Ovary (tissue), 10 donors: ENCODE measurements at places on chromosomes 6 and 20. TPM values are rescaled to one million over a fixed set of nuclear protein-coding genes. Genes with fewer than 3 reads are reported as not detected.

DNA sequence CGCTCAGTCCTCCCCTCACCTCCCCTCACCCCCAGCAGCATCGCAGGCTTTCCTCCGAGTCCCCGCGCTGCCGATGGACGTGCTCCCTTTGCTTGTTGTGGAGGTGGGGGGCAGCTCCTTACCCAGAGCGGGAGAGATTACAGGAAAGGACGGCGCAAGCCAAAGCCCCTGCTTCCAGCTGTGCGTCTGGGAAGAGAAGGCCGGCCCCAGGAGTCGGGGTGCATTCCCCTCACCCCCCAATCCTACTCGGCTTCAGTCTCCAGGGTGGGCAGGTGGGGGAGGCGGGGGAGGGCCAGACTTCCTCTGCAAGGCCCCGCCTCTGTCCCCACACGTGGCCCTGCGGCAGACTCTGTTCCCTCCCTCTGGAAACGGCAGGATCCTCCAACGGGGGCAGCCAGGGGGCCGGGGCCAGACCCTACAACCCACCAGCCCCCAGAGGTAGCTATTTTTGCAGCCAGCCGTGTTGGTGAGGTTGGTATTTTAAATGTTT is 43.6 kb downstream of the NTSR1 start:
- DNase-seq, result no peak

DNA sequence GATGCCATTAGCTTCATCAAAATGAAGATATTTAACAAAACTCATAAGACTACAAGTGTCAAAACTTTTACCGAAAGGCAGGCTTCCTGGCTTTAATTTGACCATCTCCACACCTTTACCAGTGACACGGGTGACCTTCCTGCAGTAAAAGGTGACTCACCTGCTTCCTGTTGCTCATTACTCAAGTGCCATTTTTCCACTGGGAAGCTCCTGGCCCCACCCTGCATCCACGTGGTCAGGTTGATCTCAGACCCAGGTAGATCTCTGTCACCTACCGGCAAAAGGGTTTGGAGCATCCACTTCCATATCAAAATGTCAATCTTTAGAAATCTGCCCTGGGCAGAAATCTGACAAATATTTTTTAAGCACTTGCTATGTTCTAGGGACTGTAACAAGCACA is 31.9 kb upstream of the CDH4 start:
- DNase-seq, result no peak

TPBG gene
- total RNA-seq, result 5.4 TPM

DNA sequence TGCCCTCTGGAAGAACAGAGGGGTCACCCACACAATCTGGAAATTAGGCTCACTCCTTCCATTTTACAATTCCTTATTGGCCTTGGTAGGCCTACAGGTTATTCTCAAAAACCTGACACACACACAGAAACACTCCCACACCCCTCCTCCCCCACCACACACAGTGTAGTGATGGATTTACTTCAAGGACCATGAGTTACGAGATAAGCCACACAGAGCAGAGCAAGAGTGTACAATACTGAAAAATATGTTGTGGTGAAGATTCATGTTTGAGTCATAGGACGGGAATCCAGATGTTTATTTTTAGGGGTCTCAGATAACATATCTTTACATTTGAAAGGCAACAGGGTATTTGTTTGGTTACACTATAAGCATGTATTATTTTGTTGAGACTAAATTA is 291.9 kb downstream of the PLCB1 start:
- no peak for DNase-seq

SRC gene
- total RNA-seq, result 71.7 TPM

DNA sequence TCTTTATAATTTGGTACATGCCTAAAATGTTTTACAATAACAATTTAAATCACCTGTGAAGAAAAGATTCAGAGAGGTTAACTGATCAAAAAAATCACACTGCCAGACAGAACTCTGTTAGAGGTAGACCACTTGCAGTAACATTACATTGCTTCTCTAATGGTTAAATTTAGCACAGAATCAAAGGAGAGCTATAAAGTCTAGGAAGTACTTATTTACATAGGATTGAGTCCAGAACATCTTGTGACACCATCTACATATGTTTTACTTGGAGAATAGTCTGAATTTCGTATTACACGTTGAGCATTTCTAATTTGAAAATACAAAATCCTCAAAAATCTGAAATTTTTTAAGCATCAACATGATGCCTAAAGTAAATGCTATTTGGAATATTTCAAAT is 17.2 kb upstream of the TBC1D20 start:
- no peak for DNase-seq

DNA sequence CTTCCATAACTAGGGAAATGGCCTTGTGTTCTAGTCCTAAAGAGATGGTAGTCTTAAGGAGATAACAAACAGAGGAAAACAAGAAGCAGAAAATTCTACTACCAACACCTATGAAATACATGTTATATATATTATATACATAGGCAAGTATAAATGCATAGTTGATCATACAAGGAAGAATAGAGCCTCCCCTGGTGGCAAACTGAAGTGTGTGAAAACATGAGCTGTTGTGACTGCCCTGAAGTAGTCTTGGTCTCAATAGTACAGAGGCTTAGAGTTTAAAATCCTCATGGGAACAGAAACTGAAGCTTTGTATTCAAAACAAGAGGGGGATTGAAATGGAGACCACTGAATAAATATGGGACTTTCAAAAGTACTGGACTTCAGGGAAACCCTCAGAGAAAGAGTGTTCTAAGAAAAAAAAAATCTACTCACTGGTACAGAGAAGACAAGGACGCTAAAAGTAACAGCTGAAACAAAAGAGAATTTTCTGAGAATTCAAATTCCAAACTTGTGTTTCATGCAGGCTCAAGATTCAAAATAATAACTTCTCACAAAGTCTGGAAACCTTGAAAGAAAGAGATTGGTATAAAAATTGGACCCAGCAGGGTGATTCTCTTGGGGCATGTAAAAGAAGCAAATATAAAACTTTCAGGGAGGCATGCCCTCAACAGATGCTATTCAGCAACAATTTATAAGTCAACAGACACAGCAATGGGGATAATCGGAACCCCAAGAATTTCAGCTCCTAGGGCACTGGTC is 59.7 kb upstream of the SAMD3 start:
- no peak for DNase-seq

RAMACL gene
- 0.91 TPM for total RNA-seq

ZSCAN9 gene
- 13.7 TPM for total RNA-seq

MYLK4 gene
- total RNA-seq, result 0.41 TPM

MAP7 gene
- 3.6 TPM for total RNA-seq

ARMC12 gene
- 1.0 TPM for total RNA-seq

HLA-DPB1 gene
- 19.4 TPM for total RNA-seq

- DNase-seq, result no peak
These were observed 105.0 kb downstream of the PTPRK start for GRCh38 chr6:128415387-128415786.

- no peak for DNase-seq
These were observed 45.6 kb downstream of the LYRM4 start for GRCh38 chr6:5215159-5215558.
